ENCODE measurements at places on chromosomes 12 and 14.

GRCh38 chr14:52461721-52462120 is 90.6 kb downstream of the TXNDC16 start:
- no peak for DNase-seq

GRCh38 chr14:96055065-96055752 is 16.0 kb downstream of the C14orf132 start:
- DNase-seq: no peak

DNA sequence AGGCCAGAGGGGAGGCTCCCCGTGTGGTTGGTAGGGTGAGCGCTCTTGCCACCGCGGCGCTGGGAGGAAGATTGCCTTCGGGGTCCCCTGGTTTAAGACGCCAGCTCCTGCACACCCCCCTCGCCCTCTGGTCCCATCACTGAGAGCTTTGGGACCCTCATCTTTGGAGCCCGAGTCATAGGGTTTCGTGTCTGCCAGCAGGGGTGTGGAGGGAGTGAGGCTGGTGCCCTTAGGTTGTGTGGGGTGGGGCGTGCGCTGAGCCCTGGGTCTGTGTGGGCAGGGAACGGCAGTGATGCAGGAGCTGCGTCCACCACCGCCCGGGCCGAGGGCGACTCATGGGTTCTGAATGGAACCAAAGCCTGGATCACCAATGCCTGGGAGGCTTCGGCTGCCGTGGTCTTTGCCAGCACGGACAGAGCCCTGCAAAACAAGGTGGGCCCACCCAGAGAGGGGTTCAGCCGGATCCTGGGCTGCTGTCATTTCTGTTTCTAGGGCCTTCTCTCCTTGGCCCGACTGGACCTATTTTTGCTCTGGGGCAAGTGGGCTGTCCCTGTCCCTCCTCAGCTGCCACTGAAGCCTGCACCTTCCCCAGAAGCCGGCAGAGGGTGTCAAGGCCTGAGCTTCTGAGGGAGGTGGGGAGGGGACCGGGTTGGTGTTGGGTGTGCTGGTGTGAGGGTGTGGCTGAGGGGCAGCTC is 12.1 kb downstream of the ACADS start:
- DNase-seq: no peak

- no peak for DNase-seq
Observed at GRCh38 chr12:32217354-32218310, 111.0 kb downstream of the BICD1 start.

GRCh38 chr14:103684471-103684870 is 30.8 kb downstream of the XRCC3 start:
- no peak for DNase-seq

- no peak for DNase-seq
Observed at GRCh38 chr14:93734086-93734822, 54.0 kb downstream of the PRIMA1 start.

DNA sequence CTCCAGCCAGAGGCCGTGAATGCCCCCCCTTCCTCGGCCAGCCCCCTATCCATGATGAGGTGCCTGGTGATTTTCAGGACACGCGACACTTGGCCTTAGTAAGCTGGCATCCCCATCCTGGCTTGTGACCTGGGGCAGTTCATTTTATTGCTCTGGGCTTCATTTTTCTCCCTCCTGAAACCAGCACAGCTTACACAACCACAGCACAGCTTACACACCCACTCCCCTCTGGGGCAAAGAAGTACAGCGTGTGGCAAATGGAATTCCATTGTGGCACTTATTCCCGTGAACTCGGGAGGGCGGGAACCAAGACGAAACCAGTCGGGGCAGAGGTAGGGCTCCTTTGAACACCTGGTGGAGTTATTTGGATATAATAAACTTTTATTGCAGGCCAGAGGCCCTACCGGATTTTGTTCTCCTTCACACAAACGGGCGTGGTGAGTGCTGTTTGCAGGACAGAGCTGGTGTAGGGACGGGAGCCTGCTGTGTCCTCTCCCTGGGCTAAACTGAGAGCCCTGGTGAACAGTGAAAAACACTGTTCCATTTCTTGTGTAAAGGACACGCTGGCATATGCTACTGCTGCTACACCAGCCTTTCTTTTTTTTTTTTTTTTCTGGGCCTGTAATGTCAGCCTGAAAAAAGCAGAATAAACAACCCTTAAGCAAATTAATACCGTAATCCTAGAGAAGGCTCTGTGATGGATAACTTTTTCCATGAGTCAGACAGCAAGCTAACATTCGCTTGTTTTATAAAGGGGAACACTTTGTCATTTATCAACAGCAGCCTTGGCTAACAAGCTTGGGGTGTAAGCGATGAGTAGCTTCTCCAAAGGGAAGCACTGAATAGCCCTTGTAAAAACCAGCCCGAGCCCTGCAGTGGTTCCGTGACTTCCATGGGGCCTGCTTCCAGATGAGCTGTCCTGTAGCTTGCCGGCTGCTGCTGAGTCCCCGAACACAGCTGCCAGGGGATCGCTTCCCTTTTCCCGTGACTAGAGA is 29.3 kb downstream of the CD9 start:
- DNase-seq: no peak

GRCh38 chr14:29654901-29655550 is 272.6 kb downstream of the PRKD1 start:
- no peak for DNase-seq

DNA sequence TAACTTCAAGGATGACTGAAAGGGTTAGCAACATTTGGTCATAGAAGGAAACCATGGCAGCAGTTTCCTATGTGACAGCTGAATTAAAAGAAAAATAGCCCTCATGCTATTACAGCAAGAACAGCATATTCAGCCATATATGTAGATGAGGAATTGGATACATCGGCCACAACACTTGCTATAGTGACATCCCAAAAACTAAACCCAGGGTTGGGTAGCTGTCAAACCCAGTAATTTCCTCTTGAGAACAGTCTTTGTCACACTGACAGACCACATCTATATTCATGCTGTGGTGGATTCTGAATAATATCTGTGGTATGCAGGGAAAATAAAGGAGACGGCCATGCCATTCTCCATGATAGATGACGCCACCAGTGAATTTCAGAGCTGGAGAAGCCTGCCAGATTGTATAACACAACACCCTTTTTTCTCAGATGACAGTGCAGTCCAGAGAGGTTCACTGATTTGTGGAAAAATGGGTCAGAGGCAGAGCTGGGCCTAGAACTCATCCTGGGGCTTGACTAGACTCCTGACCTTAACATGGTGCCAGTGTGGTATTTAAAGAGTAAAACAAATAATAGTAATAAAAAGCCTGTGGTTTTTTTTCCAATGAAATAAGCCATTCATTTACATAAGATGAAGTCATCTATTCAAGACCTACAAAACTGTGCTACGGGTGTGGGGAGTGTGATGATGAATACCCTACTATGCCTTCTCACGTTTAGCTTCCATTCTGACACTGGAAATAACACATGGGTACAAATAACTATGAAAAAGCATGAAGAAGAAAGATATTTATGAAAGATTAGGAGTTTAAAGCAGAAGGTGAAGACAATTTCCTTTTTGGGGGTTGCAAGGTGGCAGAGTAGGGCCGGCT is 32.3 kb downstream of the EFCAB11 start:
- no peak for DNase-seq

GRCh38 chr14:34331728-34332623 is 130.1 kb downstream of the SPTSSA start:
- DNase-seq: no peak

DNA sequence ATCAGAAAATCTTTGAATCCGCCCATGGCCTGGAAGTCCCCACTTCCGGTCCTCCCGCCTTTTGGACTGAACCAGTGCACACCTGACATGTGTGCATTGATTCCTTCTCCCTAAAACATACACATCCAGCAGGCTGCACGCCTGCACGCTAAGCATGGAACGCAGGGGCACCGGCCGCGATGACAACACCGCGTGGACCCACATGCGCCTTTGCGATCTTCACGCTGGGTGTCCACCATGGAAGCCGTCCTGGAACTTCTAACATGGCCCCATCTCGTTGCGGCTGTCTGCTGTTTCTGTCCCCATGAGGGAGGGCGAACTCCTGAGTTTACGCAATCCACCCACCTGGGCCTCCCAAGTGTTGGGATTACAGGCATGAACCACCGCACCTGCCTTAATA is 73.7 kb downstream of the GALNT9 start:
- no peak for DNase-seq

- DNase-seq: no peak
Observed at GRCh38 chr12:45216230-45216982, 511 bp downstream of the ANO6 start.

GRCh38 chr12:67742461-67742860 is 93.9 kb downstream of the DYRK2 start:
- no peak for DNase-seq

GRCh38 chr12:27583057-27583797 is 59.2 kb downstream of the PPFIBP1 start:
- no peak for DNase-seq

DNA sequence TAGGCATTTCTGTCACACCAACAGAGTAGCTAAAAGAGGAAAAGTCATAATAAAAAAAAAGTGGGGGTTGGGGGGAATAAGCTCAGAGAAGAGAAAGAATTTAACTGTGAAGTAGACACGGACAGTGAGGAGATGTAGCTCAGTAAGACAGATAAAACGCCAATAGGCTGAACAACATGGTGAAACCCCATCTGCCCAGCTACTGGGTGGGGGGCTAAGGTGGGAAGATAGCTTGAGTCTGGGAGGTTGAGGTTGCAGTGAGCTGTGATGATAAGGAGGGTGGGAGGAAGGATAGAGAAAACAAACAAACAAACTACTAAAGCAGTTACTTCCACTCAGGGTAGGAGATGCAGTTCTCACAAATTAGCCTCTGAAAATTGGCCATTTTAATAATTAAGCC is 25.0 kb downstream of the HECTD4 start:
- DNase-seq: no peak

GRCh38 chr12:39176356-39176755 is 266.6 kb downstream of the KIF21A start:
- DNase-seq: no peak

- DNase-seq: peak; percentile 60
Observed at GRCh38 chr12:57008178-57008577, 1.8 kb upstream of the ZBTB39 start.

DNA sequence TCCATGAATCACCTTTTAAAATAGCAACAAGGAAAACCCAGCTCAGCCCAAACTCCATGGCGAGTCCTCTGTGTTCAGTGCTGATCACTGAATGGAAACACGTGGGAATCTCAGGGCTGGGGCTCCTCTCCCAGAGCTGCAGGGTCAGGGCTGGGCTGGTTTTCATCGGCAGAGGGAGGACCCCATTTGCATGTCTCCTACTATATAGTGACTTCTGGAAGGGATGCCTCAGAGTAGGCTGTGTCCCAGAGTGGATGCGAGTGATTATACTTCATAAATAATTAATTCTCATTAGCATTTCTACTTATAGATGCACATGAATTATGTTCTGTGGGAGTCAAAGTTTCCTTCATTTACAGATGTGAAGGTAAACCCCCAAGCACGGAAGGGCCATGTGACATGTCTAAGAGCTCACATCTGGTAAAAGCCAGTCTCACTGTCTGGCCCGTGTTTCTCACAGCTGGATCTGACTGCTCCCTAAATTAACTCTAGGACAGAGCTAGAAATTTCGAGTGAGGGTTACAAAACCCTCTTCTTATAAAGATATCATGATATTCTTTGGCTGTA is 685.0 kb downstream of the TMEM121 start:
- no peak for DNase-seq

DNA sequence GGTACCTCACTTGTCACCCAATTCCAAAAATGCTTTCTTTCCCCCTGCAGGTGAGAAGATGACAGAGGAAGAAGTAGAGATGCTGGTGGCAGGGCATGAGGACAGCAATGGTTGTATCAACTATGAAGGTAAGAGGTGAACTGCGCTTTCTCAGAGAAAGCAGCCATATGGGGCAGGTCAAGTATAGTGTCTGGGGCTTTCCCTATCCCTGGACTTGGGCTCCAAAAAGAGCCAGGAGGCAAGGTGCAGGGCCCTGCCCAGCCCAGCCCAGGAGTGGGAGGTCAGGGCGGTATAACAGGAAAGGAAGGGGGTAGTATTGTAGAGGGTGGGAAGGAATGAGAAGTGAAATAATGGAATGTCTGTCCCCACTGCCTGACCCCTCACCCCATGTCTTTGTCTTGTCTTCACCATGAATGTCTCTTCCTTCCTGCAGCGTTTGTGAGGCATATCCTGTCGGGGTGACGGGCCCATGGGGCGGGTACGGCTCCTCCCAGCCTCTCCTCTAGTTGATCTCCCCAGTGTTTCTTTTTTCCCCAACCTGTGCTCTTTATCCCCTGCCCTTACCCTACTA is 2.1 kb downstream of the MYL6 start:
- no peak for DNase-seq

DNA sequence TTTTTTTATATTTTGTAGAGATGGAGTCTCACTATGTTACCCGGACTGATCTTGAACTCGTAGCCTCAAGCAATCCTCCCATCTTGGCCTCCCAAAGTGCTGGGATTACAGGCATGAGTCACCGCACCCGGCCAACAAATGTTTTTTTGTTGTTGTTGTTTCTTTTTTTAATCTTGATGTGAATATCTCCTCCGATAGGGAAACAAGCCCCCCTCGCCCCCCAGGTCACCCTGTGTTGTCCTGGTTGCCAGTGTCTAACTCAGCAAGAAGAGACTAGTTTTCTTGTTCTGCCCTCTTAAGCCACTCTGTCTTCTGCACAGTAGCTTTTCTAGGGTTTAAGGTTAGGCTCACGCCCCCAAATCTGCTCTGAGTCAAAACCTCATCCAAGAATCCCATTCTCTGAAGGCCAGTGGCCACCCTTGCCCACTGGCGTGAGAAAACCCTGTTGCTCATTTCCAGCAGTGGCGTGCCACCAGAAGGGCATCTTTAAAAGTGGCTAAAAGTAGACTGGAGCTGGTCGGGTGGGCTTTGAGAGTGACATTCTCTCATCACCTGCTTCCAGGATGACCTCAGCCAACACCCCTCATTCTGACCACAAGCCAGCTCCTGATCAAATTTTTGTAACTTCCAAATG is 42.7 kb downstream of the C14orf132 start:
- DNase-seq: no peak

DNA sequence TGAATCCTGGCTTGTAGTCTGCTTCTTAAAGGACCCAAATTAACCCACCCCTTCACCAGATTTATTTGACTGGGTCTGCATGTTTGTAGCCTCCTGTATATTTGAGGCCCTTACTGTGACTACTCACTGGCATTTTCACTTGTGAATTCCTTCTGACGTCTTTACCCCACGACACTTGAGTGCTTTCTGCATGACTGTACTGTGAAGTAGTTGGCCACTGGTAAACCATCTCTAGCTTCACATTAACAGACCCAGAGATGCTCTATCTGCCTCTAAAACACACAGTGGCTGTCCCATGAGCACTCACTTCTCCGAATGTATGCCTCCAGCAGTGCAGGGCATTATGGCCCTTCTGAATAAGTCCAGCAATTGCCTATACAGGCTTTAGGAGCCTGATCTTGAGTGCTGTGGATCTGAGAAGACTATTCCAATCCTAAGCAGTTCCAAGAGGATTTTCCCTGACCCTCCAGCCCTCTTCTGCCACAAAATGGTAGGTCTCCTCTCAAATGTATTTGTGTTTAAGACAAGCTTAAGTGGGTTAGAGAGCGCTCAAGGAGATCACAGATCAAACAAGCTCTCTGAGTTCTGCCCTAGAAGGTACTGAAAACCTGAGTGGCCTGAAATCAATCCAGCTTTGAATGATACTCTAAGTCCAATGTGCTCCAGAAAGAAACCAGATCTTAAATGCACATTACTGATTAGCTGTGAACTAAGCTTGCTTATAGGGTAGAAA is 534.7 kb downstream of the RPS29 start:
- no peak for DNase-seq
